Activated naive CD8-positive, alpha-beta T cell treated with anti-CD3 and anti-CD28 coated beads, Interleukin-2, amount 10 ng/mL, durations not matched to agents 7 days and 5 days (primary cell): ENCODE measurements at places on chromosomes 13 and 19. TPM values are rescaled to one million over a fixed set of nuclear protein-coding genes. Genes with fewer than 3 reads are reported as not detected.

The LGALS7B gene
- total RNA-seq: not detected

The SLITRK5 gene
- not detected for total RNA-seq

The C19orf47 gene
- total RNA-seq: 21.8 TPM

The CYP2A7 gene
- total RNA-seq: not detected

The OPA3 gene
- 11.8 TPM for total RNA-seq

The SPIB gene
- total RNA-seq: not detected

The CD33 gene
- total RNA-seq: 7.7 TPM

The NOTCH3 gene
- 0.22 TPM for total RNA-seq

DNA sequence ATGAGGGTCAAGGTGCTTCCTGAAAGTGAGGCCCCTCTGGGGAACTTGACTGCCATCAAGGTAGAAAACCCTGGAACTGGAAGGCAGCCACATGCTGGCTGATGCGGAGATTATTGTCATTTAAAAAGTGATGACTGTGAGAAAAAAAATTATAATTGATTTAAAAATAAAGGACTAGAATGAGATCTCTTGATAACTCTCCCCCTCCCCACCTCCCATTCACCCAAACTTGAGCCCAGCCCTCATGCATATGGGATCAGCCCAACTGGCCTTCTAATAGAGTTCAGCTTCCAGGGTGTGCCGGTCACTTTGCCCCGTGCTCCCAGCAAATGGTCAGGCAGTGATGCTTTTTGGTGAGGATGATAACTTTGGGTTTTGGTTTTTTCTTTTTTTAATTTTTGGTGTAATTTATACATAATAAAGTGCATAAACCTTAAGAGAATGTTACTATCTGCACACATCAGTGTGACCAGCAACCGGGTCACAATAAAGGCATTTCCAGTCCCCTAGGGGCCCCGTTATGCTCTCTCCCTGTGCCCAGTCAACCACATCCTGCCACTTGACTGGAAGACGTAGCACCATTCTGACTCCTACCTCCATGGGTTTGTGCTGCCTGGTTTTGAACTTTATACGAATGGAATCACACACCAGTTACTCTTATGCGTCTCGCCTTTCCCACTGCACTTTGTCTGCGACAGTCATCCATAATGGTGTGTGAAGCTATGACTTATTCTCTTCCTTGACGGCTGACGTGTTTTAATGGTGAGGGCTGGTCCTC, 187.9 kb downstream of the USP12 start:
- DNase-seq: no peak

DNA sequence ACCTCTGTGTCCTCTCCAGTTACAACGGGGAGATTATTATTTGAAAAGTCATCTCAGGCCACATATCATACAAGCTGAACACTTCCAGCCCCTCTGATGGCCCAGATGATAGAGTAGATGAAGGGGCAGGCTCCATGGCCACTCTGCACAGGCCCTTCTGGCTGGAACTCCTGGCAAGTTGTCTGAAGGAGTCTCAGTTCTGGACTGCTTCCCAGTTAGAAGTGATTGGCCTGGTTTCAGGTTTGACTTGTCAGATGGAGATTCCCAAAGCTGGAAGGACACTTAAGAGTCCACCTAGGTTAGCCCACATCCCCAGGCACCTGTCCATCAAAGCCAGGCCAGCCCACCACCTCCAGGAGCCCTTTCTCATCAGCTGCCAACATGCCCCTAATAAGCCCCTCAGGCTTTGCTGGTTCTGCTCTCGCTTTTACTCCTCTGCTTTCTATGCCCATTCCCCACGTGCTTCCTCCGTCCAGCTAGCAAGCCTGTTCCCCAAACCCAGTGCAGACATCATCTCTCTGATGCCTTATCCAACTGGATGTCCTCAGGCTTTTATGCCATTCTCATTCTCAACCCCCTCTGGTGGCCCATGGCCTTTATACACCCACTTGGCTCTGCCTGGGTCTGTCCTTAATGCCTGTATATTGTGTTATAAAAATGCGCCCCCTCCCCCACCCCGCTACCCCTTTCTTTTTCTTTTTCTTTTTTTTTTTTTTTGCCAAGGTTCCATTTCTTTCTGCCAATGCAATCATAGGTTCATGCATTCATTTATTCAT, 56.5 kb downstream of the HSPH1 start:
- DNase-seq: no peak

- DNase-seq: no peak
Observed at GRCh38 chr13:77725071-77725470, 27.6 kb downstream of the SLAIN1 start.

DNA sequence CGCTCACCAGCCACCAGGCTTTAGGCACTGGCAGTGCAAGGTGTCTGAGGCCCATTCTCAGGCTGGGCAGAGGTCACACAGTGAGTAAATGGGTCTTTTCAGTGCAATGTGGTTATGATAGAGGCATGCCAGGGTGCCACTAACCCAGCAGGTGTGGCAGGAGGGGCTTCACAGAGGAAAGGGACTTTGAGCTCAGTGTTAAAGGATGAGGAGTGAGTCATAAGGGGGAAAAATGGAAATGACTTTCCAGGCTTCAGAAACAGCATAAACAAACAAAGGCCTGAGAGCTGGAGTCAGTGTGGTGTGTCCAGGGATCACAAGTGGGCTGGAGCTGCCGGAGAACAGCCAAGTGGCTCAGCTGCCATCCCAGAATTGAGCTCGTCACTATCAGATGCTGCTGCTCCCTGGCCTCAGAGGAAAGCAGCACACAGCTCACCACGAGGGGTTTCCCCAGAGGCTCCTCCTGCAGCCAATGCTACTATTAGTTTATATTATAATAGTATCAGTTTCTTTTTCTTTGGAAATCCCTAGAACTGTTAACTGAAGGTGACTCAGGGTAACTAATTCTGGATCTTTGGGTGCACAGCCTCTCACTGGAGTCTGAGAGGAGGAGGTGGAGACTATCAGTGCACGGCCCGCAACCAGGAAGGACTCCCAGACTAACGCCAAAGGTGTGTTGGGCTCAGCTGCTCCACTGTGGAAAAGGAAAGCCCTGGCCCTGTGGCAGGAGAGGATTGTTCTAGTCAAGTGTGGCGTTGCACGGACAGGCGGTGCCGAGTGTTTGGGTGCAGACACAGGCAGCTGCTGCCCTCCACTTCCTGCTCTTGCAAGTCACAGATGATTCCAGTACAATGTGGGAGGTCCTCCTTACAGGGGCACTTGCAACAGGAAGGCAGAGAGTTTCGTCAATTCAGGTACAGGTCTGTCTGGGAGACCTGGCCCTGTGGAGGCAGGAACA, 39.5 kb downstream of the DHRS12 start:
- DNase-seq: peak; percentile 58

DNA sequence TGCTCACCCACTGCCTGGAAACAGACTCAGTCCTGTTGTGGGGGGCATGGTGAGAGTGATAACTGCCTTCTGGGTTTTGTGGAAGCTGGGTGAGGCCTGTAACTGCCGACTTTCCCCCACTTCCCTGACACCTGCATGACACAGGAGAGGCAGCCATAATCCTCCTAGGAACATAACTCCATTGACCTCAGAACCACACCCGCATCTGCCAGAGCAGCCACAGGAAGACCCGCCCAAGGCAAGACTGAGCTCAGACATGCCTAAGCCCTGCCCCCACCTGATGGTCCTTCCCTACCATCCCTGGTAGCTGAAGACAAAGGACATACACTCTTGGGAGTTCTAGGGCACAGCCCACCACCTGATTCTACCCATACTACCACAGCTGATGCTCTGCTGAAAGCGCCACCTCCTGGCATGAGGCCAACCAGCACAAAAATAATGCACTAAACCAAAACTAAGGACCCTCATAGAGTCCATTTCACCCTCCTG, 326.7 kb downstream of the RBM26 start:
- DNase-seq: no peak

GRCh38 chr13:112757759-112758086, 67.9 kb downstream of the ATP11A start:
- no peak for DNase-seq

DNA sequence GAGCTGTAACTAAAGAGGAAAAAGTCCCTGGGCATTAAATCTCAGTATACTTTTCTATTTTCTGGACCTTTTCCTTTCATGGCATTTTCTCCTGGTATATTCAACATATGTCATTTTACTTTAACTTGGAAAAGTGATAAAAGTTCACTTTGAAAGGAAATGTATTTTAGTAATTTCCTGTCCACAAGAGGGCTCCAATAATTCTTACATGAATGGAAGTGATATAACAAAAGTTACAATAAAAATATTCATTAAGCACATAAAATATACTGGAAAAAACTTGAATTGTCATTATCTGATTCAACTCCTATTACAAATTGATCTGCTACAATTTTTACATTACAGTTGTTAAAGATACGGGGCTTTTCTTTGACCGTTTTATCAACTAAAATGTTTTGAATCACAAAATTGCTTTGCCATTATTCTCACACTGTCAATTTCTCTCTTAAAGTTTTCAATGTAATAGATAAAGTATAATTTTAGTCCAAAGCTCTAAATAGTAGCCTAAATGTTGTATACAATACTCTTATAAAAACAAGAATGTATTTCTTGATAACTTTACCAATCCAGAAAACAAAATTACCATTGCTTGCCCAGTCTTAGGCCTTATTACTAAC, 4.9 kb downstream of the UBL3 start:
- DNase-seq: no peak

DNA sequence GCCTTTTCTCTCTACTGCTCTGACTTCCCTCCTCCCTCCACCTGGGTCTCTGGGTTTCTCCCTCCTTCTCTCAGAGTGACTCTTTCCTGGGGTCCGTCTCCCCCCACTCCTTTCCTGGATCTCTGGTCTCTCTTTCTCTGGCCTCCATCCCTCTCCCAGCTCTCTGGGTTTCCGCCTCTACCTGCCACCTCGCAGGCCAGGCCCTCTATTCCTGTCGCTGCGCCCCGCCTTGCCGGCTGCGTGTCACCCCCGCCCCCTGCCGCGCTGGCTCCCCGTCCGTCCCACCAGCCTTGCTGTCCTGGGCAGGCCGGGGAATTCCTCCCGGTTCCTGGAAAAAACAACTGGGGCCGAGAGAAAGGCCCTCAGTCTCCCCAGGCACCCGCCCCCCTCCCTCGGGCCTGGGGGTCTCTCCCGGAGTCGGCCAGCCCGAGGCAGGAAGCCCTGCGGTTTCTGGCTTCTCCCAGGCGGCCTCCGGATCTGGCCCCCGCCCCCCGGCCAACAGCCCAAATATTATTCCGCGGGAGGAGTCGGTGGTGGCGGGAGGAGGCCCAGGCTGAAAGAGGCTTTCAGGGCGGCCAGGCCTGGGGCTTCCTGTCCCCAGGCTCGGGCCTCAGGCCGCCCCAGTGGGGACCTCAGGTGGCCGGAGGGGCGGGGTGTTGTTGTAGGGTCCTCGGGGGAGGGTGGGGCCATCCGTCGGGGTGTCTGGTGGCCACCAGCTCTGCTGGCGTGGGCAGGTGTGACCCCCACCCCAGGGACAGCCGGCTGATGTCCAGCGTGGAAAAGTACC, 9.3 kb downstream of the IRF2BP1 start:
- no peak for DNase-seq

- DNase-seq: peak; percentile 71
Observed at GRCh38 chr19:47228168-47228936, 2.6 kb downstream of the BBC3 start.

DNA sequence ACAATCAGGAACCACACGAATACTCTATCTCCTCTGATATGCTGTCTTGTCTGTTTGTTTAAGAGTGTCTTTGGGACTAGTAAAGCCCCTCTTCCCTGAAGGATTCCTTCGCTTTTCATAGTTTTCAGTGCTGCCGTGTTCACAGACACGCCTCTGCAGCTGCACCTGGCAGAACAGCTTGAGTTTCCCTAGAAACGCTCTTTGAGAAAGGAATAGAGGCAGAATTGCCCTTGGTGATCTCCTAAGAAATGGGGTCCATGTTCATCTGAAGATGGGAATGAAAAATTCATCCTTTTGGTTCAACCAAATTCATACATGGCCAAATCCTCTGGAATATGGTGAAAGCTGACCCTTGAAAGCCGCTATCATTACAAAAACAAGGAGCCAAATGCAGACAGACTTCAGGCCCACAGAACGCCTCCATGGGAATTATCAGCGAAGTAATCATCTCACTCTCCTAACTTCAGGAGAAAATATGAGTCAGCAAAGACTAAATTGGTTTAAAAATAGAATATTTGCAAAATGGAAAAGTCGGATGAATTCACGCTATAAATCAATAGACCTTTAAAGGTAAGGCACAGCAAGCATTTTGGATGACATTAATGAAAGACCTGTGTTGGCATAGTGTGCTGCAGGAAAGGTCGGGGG, 5.5 kb downstream of the SACS start:
- no peak for DNase-seq

- no peak for DNase-seq
Observed at GRCh38 chr13:99495466-99496183, 5.6 kb upstream of the TM9SF2 start.

DNA sequence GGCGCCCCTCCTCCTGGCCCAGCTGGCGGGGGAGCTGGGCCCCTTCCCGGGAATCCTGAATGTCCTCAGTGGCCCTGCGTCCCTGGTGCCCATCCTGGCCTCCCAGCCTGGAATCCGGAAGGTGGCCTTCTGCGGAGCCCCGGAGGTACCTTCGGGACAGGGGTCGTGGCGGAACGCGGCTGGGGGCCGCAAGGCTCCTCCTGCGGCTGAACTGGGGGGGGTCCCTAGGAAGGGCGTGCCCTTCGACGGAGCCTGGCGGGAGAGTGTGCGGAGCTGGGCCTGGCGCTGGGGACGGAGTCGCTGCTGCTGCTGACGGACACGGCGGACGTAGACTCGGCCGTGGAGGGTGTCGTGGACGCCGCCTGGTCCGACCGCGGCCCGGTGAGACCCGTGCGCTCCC, 8.6 kb downstream of the ALDH16A1 start:
- no peak for DNase-seq

DNA sequence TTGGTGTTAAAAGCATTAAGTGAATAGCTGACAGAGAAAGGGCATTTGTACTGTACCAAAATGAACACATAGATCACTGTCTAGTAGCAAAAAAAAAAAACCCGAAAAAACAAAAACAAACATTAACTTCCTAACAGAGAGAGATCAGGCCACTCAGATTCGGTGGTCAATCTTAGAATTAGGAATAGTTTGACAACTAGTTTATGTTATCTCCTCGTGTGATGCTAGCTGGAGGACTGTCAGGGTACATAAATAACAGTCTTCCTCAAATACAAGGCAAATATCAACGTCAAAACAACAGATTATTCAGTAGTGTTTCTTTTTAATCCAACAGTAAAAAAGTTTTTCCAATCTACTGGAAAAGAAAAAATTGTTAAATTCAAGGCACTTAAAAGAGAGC, 1.7 kb downstream of the ZMYM5 start:
- no peak for DNase-seq

DNA sequence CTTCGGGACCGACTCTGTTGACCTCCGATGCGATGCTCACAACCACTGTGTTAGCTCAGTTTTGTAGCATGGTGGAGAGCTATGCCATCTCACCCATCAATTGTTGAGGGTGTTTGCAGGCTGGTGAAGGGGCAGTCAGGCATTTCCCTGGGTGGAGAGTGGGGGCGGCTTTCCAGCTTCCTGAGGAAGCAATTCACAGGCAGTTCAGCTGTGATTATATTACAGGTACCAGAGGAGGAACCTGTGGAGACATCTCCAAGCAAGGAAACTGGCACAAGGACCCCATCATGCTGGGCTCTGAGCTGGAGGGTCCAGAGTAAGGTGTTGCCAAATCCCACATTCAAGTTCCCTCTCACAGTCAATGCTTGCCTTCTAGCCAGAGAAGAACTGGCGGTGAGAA, 166.0 kb upstream of the ZNF536 start:
- no peak for DNase-seq

GRCh38 chr13:66700117-66700601, 530.0 kb downstream of the PCDH9 start:
- DNase-seq: no peak
